ENCODE measurements at places on chromosomes 4 and X. TPM values are rescaled to one million over a fixed set of nuclear protein-coding genes. Genes with fewer than 3 reads are reported as not detected.

The PLXNB3 gene
- 0.54 TPM for total RNA-seq

The CENPVL2 gene
- total RNA-seq = 0.54 TPM

The ARMCX4 gene
- 2.2 TPM for total RNA-seq

The SNCA gene
- 18.6 TPM for total RNA-seq

The DNASE1L1 gene
- 89.7 TPM for total RNA-seq

The ADAM29 gene
- under 0.01 TPM for total RNA-seq

The ATOH1 gene
- not detected for total RNA-seq

The NPY5R gene
- total RNA-seq = not detected

The PROM1 gene
- total RNA-seq = 264 TPM

The HAND2 gene
- not detected for total RNA-seq

The USP38 gene
- total RNA-seq = 25.3 TPM

The TSC22D3 gene
- 347 TPM for total RNA-seq

The PDHA1 gene
- 32.9 TPM for total RNA-seq

DNA sequence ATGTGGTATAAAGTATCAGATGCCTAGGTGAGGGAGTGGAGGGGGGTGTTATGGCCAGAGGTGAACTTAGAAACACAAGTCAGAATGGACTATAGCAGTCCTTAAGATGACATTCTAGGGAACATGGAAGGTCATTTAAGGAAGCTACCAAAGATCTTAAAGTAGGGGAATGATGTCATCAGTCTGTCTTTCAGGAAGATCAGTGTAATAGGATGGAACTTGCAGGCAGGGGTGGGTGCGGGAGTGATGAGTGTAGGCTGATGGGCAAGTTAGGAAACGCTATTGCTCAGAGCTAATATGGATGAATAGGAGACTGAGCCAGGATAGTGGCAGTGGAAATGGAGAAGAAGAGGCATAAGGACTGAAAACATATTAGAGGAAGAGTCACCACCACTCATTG is 27.5 kb upstream of the CWH43 start:
- no peak for DNase-seq

DNA sequence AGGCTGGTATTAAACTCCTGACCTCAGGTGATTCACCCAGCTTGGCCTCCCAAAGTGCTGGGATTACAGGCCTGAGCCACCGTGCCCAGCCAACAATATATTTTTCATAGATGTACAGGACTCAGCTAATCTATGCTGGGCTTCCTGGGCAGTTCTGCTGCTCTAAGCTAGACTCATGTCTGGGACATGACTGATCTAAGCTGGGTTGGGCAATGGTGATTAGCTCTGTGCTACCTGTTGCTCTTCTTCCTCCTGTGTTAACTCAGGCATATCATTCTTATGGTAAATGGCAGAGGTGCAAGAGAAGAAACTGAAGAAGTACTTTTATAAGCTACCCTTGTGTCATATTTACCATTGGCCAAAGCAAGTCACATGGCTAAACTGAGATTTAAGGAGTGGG is 11.4 kb upstream of the SUPT20HL2 start:
- no peak for DNase-seq

GRCh38 chr4:125316791-125317524 is 2.2 kb downstream of the FAT4 start:
- no peak for DNase-seq

GRCh38 chr4:26020881-26021280 is 106.9 kb downstream of the SMIM20 start:
- DNase-seq = no peak

DNA sequence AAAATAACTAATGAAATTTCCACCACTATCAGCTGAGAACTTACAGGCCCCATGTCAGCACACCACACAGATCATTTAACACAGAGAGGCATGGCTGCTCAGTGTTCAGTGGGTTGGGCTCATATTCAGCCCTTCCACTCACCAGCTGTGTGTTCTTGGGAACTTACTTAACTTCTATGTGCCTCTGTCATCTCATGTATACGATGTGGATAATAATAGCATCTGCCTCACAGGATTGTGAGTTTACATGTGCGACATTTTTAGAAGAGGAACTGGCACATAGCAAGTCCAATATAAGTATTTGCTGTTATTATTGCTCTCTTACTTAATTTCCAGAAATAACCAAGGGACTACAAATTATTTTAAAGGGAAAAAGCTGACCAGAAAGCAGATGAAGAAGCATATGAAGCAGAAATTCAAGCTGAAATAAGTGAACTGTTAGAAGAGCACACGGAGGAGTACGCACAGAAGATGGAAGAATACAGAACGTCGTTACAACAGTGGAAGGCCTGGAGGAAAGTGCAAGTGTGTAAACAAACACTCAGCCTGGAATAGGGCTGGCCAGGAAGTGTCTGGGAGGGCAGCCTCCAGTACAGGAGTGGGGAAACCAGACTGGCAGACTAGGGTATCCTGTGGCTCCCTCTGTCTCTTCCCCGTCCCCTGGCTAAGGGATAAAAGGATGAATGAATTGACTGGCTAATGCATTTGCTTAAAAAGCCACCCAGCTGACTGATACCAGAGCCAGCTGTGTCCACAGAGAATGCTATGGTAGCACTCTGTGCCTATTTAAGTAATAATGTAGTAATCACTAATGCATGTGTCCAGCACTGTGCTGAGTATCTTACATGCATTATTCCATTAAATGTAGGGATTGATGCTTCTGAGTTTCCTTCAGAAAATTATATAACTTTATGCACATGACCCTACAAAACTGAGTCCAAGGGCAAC is 67.1 kb downstream of the CC2D2A start:
- no peak for DNase-seq

DNA sequence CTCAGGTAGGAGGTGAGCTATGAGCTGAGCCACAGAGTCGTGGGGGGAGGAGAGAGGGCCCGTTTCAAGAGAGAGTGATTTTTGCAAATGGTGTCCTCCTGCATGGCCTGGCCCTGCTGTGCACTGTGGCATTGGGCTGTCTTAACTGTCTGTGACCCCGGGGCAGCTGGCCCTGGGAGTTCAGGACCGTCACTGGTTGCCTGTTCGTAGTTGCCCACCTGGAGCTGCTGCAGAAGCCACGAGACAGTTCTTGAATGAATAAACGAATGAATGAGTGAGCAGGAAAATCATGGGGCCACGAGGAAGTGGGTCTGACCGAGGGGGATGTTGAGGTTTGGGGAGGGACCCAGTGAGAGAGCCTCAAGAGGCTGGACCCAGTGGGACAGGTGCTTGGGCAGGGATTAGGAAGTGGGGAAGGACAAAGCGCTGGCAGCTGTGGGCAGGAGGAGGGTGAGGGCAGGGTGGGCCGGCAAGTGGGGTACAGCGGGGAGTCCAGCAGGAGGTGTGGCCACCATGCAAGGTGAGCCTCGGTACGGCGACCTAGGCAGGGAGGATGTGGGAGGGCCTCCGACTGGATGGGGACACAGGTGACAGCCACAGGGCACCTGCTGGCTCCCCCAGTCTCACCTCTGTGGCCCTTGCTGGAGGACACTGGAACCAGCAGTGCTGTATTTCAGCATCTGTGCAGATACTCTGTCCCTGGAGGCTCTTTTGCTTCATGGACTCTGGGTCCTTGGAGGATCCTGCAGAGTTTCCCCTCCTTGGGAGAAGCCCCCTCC is 10.2 kb downstream of the RGS12 start:
- DNase-seq = no peak

GRCh38 chr4:138344054-138344453 is 101.9 kb upstream of the SLC7A11 start:
- no peak for DNase-seq

GRCh38 chr4:92519727-92520126 is 216.0 kb downstream of the GRID2 start:
- no peak for DNase-seq

DNA sequence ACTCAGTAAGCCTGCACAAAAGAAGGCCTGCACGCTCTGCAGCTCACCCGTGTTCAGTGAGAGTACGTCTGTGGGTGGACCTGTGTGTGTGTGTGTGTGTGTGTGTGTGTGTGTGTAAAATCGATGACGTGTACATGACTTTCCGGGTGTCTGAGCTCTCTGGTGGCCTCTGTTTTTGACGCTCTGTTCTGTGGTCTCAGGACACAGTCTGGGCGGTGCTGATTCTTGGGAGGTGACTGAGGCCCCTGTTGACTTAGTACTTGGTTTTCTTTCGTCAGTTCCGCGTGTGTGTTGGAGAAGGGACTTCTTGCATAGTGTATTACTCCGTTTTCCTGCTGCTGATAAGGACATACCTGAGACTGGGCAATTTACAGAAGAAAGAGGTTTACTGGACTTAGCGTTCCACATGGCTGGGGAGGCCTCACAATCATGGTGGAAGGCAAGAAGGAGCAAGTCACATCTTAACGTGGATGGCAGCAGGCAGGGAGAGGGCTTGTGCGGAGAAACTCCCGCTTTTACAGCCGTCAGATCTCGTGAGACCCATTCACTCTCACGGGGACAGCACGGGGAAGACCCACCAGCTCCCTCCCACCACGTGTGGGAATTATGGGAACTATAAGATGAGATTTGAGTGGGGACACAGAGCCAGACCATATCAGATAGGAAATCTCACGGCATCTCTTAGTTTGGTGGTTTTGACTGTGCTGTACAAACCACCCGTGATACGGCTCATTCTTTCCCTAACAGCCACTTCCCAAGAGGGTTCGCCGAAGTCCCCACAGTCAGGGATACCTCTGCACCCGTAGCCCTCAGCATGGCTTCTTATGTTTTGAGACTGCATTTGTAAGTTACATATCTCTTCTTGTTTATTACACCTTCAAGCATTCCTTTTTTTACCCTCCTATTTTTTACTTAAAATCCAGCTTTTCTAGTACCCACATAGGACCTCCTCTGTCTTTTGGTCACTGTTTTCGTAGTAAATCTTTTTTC is 24.5 kb downstream of the UVSSA start:
- no peak for DNase-seq

GRCh38 chr4:177879851-177880250 is 437.6 kb upstream of the AGA start:
- no peak for DNase-seq

DNA sequence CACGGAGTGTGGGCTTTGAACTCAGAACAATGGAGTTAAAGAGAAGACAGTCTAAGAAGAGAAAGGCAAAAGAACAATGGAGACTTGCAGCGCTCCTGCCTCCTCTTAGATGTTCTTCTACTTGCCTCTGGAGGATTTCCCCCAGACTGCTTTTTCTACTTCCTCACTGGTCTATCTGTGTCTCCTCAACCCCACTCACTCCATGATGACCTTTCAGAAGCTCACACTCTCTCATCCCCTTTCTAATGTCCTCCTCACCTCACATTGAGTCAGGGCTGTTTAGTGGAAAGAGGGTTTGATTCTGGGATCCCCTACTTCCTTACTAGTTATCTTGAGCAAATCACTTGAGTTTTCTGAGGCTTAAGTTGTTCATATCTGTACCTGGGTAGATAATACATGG is 12.2 kb upstream of the HERC6 start:
- DNase-seq = no peak

DNA sequence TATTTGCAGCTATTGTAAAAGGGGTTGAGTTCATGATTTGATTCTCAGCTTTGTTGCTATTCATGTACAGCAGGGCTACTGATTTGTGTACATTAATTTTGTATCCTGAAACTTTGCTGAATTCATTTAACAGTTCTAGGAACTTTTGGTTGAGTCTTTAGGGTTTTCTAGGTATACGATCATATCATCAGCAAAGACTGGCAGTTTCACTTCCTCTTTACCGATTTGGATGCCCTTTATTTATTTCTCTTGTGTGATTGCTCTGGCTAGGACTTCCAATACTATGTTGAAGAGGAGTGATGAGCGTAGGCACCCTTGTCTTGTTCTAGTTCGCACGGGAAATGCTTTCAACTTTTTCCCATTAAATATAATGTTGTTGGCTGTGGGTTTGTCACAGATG is 48.1 kb downstream of the NPY1R start:
- no peak for DNase-seq

GRCh38 chr4:14897217-14897616 is 105.1 kb upstream of the CPEB2 start:
- DNase-seq = no peak

GRCh38 chrX:40866893-40867292 is 131.6 kb upstream of the MED14 start:
- no peak for DNase-seq

- DNase-seq = no peak
Measured at GRCh38 chr4:175946472-175947116, 119.0 kb upstream of the WDR17 start.

- no peak for DNase-seq
Measured at GRCh38 chr4:3036131-3036952, 38.0 kb downstream of the HTT-AS start.

GRCh38 chr4:148651991-148652390 is 209.8 kb upstream of the NR3C2 start:
- DNase-seq = no peak

GRCh38 chr4:156971165-156971675 is 379 bp downstream of the PDGFC start:
- no peak for DNase-seq

- DNase-seq = no peak
Measured at GRCh38 chrX:132015875-132016274, 7.2 kb upstream of the STK26 start.

DNA sequence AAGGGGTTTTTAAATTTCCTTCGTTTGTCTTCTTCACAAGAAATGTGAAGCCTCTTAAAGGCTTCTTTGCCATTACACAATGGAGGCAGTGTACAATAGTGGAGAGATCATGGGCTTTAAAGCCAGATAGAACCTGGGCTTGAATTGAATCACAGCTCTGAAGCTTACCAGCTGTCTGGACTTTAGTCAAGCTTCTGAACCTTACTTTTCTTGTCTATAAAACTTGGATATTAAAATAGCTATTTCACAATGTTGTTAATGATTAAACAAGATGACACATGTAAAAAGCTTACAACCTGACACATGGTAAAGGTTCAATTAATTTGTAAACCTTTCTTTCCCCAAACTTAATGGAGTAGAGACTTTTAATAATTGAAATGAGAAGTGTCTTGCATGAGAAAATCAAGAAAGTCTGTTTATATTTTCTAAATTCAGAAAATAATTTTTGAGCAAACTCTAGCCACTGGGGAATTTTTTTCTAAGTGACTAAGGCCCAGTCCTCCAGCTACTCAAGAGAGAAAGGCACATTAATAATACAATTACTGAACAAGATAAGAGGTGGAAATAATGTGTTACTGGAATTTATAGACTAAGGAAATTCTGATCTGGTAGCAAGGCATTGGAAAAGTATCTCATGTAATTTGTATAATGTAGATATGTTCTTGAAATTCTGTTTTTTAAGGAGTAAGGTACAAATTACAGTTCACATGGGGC is 21.7 kb upstream of the TBC1D8B start:
- no peak for DNase-seq

DNA sequence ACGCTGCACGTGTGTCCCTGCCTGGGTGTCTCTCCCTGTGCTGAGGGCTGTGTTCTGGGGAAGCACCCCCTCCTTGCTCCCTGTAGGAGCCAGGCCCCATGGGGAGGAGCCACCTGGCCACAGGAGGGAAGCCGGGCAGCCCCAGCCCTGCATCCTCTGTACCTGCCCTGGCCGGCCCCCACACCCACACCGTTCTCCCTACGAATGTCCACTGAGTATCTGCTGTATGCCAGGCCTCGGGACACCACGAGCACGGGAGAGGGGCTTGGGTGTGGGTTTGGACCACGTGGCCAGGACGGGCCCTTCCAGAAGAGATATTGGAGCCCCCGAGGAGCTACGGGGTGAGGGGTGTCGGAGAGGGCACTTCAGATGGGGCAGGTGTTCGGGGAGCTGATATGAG is 6.3 kb downstream of the FGFRL1 start:
- DNase-seq = no peak

All from hematopoietic multipotent progenitor cell (in vitro differentiated cells).